ENCODE measurements at places on chromosomes 1 and 21. TPM values are rescaled to one million over a fixed set of nuclear protein-coding genes. Genes with fewer than 3 reads are reported as not detected.

- H3K27me3 ChIP-seq = no peaks in the 10 kb centered on the region
- DNase-seq = no peak
- H3K4me1 ChIP-seq = peaks cover 3% of the 10 kb centered on the region
- no peak overlapping the region for H3K27ac ChIP-seq
- H3K4me3 ChIP-seq = no peak overlapping the region
- peaks cover 41% of the 10 kb centered on the region for H3K36me3 ChIP-seq
Measured at GRCh38 chr1:109628540-109629321, 9.1 kb downstream of the AMPD2 start.

Gene RBM11
- total RNA-seq = 14.8 TPM

Gene TRIM58
- 22.6 TPM for total RNA-seq

DNA sequence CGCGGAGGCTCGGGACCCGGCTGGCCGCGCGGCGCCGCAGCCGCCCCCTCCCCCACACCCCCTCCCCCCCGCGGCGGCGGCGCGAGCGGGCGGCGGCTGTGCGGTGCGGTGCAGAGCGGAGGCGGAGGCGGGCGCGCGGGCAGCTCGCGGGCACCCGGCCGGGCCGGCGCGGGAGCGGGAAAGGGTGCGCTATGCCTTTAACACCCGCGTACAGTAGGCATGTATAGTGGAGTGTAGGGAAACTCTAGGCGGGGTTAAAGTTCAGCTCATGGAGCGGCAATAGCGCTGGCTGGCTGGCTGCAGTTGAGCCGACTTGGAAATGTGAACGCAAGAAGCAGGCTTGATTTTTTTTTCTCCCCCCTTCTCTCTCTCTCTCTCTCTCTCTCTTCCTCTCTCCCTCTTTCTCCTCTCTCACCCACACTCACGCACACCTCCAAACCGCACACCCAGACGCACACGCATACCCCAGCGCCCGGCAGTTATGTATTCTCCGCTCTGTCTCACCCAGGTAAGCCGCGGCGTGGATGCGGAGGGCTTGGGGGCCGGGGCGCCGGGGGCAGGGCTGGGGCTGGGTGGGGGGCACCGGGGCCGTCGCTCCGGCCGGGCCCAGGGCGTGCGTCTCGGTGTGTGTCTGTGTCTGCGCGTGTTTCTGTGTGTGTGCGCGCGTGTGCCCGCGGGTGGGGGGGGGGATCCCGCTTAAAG lies at the start of gene NFIA:
Gene NFIA, plus strand, starts transcription at position 251 of the 702 bp plus-strand sequence.
- peak within 1 kb of the TSS; percentile 85 for H3K4me3 ChIP-seq
- H3K27ac ChIP-seq = peak within 1 kb of the TSS; percentile 97
- no peaks in the 10 kb centered on the region for H3K27me3 ChIP-seq
- DNase-seq = peak; percentile 56
- peaks cover 52% of the 10 kb centered on the region for H3K4me1 ChIP-seq

- no peak overlapping the region for H3K4me3 ChIP-seq
- H3K4me1 ChIP-seq = no peaks in the 10 kb centered on the region
- no peaks in the 10 kb centered on the region for H3K36me3 ChIP-seq
- H3K27ac ChIP-seq = no peak overlapping the region
- no peaks in the 10 kb centered on the region for H3K27me3 ChIP-seq
Measured at GRCh38 chr1:227234998-227235405, 83.3 kb downstream of the CDC42BPA start.

Gene FCRL2
- not detected for total RNA-seq

- no peak overlapping the region for H3K4me3 ChIP-seq
- no peaks in the 10 kb centered on the region for H3K27me3 ChIP-seq
- H3K36me3 ChIP-seq = no peaks in the 10 kb centered on the region
- peak overlapping the region; percentile 63 for H3K27ac ChIP-seq
- peaks cover 67% of the 10 kb centered on the region for H3K4me1 ChIP-seq
Measured at GRCh38 chr1:12475101-12475500, 142.9 kb downstream of the DHRS3 start.

Gene CELA3A
- total RNA-seq = not detected

DNA sequence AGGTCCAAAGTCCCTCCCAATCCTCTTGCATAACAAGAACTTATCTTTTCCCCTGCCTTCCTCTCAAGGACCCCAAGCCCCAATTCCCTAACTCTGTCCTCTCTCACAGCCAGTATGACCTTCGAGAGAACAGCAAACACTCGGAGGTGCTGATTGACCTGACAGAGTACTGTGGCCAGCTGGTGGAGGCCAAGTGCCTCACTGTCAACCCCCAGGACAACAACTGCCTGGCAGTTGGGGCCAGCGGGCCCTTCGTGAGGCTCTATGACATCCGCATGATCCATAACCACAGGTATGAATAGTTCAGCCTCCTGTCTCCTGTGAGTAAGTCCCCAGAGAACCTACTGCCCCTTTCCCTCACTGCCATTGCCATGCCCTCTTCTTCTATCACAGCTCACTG lies 29.9 kb upstream of the TMEM222 start:
- no peak overlapping the region for H3K27ac ChIP-seq
- no peak overlapping the region for H3K4me3 ChIP-seq
- no peak for DNase-seq
- H3K27me3 ChIP-seq = no peaks in the 10 kb centered on the region
- H3K4me1 ChIP-seq = no peaks in the 10 kb centered on the region

DNA sequence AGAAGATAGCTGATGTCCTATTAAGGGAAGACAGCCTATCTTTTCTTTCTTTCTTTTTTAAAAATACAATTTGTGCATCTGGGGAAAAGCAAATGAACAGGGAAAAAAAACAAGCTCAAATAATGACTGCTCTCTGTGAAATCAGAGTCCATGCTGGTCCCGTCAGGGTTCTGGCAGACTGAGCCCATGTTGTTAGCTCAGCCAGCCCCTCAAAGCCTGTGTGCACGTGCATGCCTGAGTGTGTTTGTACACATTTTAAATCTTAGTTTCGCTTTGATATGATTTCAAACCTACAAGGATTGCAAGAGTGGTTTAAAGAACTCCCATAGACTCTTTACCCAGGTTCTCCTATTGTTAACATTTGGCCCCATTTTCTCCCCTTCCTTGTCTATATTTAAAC lies 231.8 kb upstream of the GREM2 start:
- no peak overlapping the region for H3K4me3 ChIP-seq
- DNase-seq = no peak
- no peaks in the 10 kb centered on the region for H3K27me3 ChIP-seq
- no peaks in the 10 kb centered on the region for H3K4me1 ChIP-seq
- H3K36me3 ChIP-seq = no peaks in the 10 kb centered on the region
- H3K27ac ChIP-seq = no peak overlapping the region

- no peaks in the 10 kb centered on the region for H3K27me3 ChIP-seq
- H3K27ac ChIP-seq = no peak overlapping the region
- no peaks in the 10 kb centered on the region for H3K36me3 ChIP-seq
- DNase-seq = no peak
- peaks cover 41% of the 10 kb centered on the region for H3K4me1 ChIP-seq
- H3K4me3 ChIP-seq = no peak overlapping the region
Measured at GRCh38 chr21:37372951-37373350, 6.4 kb downstream of the DYRK1A start.

Gene TNNI3K
- total RNA-seq = not detected
